ENCODE measurements at places on chromosomes 7 and 10.

DNA sequence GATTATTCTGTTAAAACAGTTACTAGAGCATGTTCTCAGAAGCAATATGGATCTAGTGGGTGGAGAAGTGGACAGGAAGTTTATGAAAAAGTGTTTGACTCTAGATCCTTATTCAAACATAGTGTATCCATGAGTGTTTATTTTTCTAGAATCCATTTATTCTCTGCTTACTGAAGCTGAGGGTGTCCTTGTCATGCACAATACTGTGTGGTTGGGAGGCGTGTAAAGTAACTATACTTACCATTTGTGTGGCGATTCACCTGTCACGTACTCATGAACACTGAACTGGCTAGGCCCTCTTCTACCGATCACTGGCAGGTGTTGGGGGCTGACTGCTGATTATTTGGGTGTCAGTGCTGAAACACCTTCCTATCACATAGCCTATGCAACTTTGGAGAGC is 74.0 kb downstream of the POU6F2 start:
- no peak for DNase-seq

- DNase-seq: peak; percentile 41
These were observed 19.8 kb downstream of the ERCC6 start for GRCh38 chr10:49518982-49519578.

DNA sequence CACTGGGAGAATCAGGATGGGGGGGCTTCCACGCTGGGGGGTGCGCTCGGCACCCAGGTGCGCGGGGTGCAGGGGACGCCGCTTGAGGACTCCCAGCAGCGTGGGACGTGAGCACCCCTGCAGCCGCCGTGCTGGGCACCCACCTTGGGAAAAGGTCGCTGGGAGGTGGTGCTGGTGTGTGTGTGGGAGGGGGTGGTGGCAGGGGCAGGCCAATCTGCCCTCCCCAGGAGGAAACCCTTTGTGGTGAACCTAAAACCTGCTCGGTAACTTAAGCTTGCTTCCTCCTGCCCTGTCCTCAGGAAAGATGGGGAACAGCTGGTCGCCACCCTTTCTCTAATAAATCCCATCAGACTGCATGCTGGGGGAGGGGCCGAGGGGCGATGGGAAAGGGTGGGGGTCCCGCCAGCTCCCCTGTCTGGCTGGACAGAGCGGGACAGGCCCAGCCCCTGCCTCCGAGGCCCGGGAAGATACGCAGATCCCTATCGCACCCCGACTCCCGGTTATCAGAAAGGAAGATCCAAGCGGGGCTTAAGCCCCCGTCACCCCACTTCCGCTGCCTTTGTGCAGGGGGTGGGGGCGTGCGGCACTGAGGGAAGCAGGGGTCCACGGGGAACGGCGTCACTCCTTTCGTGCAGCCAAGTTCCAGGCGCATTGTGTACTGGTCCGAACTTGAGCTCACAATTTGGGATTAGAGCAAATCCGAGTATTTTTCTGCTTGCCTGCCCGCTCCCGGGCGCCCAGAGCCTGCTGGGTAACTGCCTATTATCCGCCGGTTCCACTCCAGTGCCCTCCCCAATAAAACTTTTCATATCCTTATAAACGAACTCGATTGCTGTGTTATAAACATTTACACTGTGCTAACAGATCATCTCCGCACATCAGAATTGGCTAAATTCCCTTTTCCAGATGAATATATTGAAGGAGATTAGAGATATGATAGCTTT is 64.6 kb downstream of the UNCX start:
- DNase-seq: no peak

- no peak for DNase-seq
These were observed 9.8 kb upstream of the SHTN1 start for GRCh38 chr10:117014835-117015234.

- DNase-seq: no peak
These were observed 163.3 kb downstream of the DNAH11 start for GRCh38 chr7:21706131-21706530.

DNA sequence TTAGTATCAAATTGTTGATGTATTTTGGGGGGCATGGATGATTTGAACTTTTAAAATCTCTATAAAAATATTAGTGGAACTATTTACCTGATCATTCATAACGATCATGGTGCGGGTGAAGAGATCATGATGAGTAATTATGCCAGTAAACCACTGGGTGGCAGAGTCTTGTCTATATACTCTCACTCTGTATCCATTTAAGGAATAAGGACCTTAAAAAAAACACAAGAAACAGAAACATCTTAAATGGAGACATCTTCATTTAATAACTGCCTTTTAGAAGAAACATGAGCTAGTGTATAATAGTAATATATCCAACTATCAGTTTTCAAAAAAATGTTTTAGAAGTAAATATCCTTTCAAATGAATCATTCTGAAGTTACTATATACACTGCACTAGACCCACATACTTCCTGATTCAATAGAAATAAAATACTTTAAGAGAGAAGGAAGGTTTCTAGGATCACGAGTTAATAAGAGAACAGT is 84.0 kb downstream of the NRBF2 start:
- peak; percentile 15 for DNase-seq

Measured in BE2C (cell line).